NCI-H345 (cell line): ENCODE measurements at places on chromosomes 12 and 14.

- DNase-seq: peak; percentile 23
These were observed 385.9 kb downstream of the EGLN3 start for GRCh38 chr14:33564774-33565630.

DNA sequence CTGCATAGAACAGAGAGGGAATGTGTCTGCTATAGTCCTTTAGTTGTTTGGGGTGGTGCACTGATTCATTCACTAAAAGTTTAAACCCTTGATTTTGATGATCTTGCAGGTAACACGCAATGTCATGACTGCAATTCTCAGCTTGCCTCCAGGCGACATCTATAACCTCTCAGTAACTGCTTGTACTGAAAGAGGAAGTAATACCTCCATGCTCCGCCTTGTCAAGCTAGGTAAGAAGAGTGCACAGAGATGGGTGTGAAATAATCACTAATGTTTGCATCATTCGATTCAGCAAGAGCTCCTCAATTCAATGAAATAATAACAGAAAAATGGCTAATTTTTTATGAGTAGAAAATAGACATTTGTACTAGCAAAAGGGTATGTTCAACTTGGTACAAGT lies 203.7 kb downstream of the PTPRO start:
- DNase-seq: no peak

GRCh38 chr14:93549595-93549994 lies 118.9 kb downstream of the UNC79 start:
- DNase-seq: no peak

DNA sequence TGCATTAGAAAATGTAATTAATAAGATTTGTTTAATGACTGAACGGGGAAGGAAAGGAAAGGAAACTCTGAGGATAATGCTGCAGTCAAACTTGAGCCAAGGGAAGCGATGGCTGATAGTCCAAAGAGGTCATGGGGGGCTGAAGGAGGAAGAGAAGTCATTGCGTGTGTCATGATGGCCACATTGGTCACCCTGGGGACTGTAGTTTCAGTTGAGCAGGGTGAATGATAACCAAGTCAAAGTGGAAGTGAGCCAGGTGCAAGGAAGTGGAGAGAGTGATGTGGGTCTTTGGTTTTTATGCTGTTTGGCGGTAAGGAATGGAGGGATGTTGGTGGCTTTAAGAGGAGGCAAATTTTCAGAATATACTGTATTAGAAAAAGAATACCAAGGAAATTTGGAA lies 21.6 kb downstream of the C12orf75 start:
- no peak for DNase-seq

- no peak for DNase-seq
These were observed 3.2 kb downstream of the MLXIP start for GRCh38 chr12:122081697-122082221.

GRCh38 chr14:105314287-105315200 lies at the start of gene PACS2:
PACS2 (plus strand) TSS chr14:105314748; CDS start chr14:105314919, 171 bp downstream.
- peak; percentile 93 for DNase-seq

- DNase-seq: peak; percentile 49
These were observed 521 bp downstream of the MAP4K5 start for GRCh38 chr14:50531595-50532501.

GRCh38 chr12:21341769-21342168 lies 7.1 kb upstream of the SLCO1A2 start:
- DNase-seq: no peak

- DNase-seq: no peak
These were observed 108.9 kb downstream of the DERA start for GRCh38 chr12:16020031-16020430.

DNA sequence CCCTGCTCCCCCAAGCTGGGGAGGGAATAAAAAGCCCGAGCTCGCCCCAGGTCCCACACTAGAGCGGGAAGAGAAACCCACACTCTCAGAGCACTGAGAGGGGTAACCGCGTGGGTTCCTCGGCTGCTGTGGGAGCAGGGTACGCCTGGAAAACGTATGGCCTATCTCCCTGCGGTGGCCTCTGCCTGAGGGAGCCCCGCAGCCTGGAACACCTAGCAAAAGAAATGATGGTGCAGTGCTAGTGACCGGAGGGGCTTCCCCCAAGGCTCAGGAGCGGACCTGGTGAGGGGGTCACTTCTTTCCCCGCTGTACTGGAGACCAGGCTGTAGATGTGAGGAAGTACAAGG lies 2.5 kb upstream of the OR4N2 start:
- DNase-seq: no peak

GRCh38 chr12:4383304-4383865 lies 3.9 kb upstream of the FGF23 start:
- DNase-seq: no peak

- no peak for DNase-seq
These were observed 16.4 kb downstream of the RNASE2 start for GRCh38 chr14:20971705-20972021.

- no peak for DNase-seq
These were observed 54.9 kb downstream of the DNAH10 start for GRCh38 chr12:123816896-123817537.

DNA sequence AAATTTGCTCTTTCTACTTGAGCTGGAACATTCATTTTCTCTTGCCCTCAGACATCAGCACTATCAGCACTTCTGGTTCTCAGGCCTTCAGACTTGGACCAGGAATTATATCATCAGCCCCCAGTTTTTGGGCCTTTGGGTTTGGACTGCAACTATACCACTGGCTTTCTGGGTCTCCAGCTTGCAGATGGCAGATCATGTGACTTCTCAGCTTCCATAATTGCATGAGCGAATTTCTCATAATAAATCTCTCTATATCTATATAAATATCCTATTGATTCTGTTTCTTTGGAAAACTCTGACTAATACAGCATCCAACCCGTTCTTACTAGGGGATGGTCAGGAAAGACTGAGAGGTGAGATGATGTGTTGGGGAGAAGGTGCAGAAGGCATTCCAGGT lies 22.4 kb upstream of the DYRK2 start:
- DNase-seq: no peak

GRCh38 chr12:13046964-13047363 lies 2.8 kb downstream of the FAM234B start:
- DNase-seq: no peak

DNA sequence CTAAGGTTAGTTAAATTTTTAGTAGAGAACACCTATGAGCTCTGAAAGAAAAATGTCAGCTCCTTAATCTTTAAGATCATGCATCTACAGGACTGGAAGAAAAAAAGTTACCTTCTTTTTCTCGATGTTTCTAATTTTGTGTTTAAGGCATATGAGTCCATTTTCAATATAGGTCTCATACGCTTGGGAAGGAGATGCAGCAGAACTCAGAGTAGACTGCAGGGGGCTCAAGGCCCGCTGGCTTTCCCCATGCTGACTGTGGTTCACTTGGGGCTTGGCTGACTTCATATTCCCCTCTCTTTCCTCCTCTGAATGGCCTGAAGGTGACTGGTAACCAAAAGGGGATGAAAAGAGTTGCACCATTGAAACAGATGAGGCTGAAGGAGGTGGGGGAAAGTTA lies 1.5 kb downstream of the CAPRIN2 start:
- DNase-seq: peak; percentile 18

DNA sequence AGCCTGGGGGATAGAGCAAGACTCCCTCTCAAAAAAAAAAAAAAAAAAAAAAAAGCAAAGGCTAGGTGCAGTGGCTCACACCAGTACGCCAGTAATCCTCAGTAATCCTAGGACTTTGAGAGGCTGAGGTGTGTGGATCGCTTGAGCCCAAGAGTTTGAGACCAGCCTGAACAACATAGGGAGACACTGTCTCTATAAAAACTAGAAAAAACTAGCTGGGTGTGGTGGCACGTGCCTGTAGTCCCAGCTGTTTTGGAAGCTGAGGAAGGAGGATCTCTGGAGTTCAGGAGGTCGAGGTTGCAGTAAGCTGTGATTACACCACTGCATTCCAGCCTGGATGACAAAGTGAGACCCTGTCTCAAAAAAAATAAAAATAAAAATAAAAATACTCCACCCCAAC lies 8.9 kb upstream of the RBM25 start:
- no peak for DNase-seq

- DNase-seq: no peak
These were observed 21.6 kb upstream of the CCDC60 start for GRCh38 chr12:119312904-119313303.

GRCh38 chr12:119183942-119184695 lies 5.4 kb downstream of the HSPB8 start:
- DNase-seq: no peak

DNA sequence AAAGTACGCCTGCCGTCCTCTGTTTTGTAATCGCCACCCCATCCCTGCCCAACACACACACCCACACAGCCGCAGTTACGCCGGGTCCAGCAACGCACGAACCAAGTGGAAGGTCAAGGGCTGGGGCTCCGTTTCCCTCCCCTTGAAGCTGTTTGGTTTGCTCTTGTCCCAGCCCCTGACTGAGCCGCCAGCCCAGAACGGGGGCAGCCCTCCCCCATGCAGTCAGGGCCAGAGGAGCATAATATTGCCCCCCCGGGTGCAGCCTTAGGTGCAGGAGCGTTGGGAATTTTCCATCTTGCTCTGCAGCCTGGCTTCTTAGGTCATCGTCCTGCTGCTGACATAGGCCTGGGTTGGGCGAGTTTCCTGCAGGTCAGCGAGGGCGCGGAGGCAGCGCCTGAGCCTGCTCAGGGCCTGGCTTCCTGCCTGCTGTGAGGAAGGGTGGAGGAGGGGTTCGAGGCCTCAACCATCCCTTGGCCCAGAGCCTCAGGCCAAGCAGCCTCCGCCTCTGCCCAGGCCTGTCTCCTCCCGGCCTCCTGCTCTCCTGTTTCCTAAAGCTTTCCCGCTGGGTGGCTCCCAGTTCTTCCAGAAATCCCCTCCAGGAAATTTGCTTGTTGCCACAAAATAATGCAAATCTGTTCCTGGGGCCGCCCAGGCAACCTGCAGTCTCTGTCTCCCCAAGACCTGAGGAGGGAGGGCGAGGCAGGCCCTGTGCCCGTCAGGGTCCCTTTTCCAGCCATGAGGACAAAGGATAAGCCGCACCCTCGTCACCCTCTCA lies 44.5 kb downstream of the PSMA6 start:
- DNase-seq: no peak

DNA sequence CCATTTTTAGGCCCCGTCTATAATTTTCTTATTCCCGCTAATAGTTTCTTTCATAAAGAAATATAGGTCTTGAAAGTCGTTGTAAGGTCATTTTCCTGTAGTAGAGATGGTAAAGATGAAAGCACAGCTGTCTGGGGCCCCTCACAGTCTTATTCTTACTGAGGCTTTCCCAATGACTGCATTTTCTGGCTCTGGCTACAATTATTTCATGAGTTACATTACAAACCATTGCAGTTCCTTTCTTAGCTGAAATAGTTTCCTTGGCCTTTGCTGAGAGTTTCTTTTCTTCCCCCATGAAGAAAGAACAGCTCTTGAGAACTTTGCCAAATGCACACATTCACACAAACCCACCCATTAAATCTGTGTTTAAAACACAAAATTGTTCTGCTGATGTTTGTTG lies 113.0 kb downstream of the DYRK2 start:
- DNase-seq: no peak

GRCh38 chr14:50260511-50260910 lies 29.1 kb upstream of the SOS2 start:
- peak; percentile 12 for DNase-seq

DNA sequence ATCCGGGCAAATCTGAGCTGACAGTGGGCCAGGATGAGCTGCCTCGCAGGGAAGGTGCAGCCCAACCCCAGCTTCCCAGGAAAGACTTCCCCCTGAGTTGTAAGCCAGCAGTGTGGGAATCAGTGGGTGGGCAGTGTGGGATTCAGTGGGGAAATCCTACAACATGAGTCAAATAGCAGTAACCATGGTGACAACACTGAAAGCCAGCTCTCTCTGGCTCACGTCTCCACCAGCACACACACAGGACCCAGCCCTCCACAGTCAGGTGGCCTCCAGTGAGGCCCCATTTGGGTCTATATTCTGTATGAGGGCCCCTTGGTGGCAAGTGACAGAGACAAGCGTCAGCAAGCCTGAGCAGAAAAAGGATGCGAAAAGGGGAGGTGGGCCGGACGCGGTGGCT lies 6.0 kb upstream of the LGALS3 start:
- no peak for DNase-seq

DNA sequence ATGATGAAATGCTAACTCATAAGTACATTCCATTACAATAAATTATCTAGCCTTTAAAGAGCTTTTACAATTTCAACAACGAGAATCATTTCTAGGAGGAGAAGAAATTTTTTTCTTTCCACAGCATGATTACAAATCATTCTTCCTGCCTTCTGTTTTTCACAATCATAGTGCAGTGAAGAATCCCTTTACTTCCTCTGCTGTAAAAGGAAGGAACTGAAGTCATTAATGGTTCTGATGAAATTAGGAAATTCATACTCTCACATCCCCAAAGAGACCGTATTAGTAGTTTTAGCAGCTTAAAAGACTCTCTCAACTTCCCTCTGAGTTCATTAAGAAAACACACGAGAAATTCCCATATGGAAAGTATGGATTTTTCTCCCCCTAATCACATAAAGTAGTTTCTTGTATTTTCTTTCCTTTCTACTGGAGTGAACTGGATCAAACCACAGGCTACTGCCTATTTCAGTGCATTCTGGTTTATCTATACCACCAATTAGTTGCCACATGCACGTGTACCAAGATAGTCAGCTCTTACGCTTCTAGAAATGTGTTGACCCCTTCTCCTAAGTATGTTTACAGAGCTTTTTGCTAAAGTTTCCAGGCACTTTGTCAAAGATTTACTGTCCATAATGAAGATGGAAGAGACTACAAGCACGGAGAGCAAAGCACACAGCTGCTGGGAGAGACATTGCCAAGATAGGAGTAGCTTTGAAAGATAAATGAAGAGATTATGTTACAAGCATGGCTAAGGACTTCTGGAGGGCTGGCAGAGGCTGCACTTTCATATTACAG lies 58.9 kb upstream of the KITLG start:
- DNase-seq: no peak

GRCh38 chr14:89681086-89682018 lies 264.3 kb upstream of the FOXN3 start:
- DNase-seq: no peak
